ENCODE measurements at places on chromosomes 3 and 15. TPM values are rescaled to one million over a fixed set of nuclear protein-coding genes. Genes with fewer than 3 reads are reported as not detected.

DNA sequence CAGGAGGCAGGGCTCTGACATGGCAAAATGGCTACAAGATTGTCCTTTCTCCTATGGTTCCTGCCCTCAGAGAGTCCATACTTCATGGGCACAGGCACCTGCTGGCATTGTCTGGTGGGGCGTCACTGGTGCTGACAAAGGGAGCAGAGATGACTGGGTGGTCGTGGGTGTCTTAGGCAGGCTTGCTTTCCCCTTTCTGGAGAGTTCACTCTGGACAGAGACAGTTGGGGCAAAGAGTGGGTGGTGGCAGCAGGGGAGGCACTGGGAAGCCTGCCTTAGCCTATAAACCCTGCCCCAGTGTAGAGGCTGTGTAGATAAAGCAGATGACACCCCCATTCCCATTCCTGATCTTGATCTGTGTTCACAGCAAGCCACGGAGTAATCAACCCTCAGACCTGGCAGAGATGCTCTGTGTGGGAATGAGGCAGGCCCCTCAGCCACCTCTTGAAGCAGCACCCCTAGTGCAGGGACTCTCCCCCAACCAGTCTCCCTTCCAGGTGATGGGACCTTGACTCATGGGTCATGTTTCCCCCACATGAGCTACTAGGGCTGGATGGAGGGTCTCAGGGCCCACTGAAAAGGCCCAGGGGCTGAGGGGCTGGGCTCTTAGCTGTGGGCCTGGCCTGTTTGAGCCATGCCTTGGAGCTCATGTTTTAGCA is 20.7 kb upstream of the DOCK3 start:
- DNase-seq: no peak
- peaks cover 4% of the 10 kb centered on the region for H3K4me1 ChIP-seq
- no peak overlapping the region for H3K27ac ChIP-seq

DNA sequence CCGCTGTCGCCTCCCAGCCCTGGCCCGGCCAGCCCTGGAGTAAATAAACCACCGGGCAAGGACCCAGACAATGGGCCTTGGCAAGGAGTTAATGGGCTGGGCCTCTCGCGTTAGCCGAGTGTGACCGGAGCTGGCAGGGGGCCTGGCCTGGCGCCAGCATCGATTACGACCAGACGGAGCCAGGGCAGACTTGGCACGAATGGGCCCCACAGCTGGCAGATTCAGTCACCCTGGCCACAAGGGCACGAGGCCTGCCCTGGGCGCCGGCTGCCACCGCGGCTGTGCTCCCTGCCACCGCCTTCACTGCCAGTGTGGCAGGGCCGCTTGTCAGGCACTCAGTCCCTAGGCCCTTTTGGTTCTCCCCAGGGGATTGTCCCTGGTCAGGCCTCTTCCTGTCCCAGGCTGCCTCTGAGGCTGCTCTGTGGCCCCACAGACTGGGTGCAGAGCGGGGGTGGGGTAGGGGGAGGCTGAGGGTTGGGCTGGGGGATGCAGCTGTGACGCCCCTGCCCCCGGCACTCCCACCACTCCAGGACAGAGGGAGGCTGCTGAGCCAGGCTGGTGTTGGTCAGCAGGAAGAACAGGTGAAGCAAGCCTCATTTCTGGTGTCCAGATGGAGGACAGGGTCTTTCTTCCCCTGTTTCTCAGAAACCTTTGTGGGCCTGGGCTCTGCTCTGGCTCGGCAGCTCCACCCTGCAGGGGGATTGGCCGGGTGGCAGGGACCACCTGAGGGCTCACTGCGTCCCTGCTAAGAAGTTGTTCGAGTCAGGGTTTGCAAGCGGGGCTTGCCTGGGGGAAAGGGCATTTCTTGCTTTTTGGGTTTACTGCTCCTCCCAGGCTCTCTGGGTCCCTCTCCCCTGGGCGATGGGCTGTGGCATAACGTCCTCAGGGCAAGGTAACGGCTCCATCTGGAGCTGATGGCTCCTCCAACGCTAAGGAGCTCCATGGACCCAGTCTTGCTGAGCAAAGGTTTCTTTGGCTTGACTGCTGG is 30.5 kb upstream of the SRP14 start:
- peaks cover 35% of the 10 kb centered on the region for H3K4me1 ChIP-seq
- peak; percentile 98 for DNase-seq
- H3K27me3 ChIP-seq: no peaks in the 10 kb centered on the region
- H3K36me3 ChIP-seq: no peaks in the 10 kb centered on the region
- peak overlapping the region; percentile 65 for H3K27ac ChIP-seq
- H3K4me3 ChIP-seq: no peak overlapping the region

GASK1A gene
- not detected for total RNA-seq

GRCh38 chr3:126523745-126524428 is at the start of gene CHST13:
Gene CHST13, plus strand, starts transcription at chr3:126524155. Its CDS starts 178 bp downstream, at chr3:126524333.
- H3K4me1 ChIP-seq: no peaks in the 10 kb centered on the region
- H3K4me3 ChIP-seq: peak within 1 kb of the TSS; percentile 40
- no peak for DNase-seq

DNA sequence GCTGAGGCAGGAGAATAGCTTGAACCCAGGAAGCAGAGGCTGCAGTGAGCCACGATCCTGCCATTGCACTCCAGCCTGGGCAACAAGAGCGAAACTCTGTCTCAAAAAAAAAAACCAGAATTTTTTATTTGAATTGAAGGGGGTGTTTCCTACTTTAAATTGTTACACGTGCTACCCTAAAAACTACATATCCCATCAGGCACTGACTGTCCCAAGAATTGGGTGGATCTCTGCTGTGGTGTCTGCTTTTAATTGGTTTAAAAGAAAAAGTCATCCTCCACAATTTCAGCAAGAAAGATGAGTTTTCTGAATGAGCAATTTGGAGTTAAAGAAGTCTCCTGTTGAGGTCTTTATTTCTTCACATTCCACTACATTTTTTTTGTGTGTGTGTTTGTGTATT is 2.1 kb downstream of the PDIA3 start:
- H3K27ac ChIP-seq: peak overlapping the region; percentile 24
- peak overlapping the region; percentile 88 for H3K4me3 ChIP-seq
- peaks cover 41% of the 10 kb centered on the region for H3K4me1 ChIP-seq
- DNase-seq: no peak

GRCh38 chr3:72187131-72187530 is 402.2 kb upstream of the PROK2 start:
- no peak overlapping the region for H3K4me3 ChIP-seq
- H3K36me3 ChIP-seq: no peaks in the 10 kb centered on the region
- H3K4me1 ChIP-seq: peaks cover 9% of the 10 kb centered on the region
- DNase-seq: no peak
- H3K27me3 ChIP-seq: peaks cover 10% of the 10 kb centered on the region

- peaks cover 60% of the 10 kb centered on the region for H3K4me1 ChIP-seq
- H3K27ac ChIP-seq: peak overlapping the region; percentile 92
- peak overlapping the region; percentile 41 for H3K4me3 ChIP-seq
- H3K27me3 ChIP-seq: no peaks in the 10 kb centered on the region
- no peaks in the 10 kb centered on the region for H3K36me3 ChIP-seq
- DNase-seq: no peak
These were observed 14.0 kb upstream of the LARP6 start for GRCh38 chr15:70867911-70868467.

DNA sequence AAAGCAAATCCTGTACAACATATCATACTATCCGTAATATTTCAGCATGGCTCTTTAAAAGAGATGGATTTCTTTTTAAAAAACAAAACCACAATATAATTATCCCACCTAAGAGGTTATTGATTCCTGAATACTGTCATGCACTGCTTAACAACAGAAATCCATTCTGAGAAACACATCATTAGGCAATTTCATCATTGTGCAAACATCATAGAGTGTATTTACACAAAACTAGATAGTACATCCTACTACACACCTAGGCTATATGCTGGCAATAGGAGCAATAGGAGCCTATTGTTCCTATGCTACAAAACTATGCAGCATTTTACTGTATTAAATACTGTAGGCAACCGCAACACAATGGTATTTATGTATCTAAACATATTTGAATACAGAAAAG is 242.0 kb downstream of the NEK10 start:
- no peak overlapping the region for H3K27ac ChIP-seq
- no peaks in the 10 kb centered on the region for H3K4me1 ChIP-seq
- no peaks in the 10 kb centered on the region for H3K27me3 ChIP-seq
- H3K36me3 ChIP-seq: peaks cover 4% of the 10 kb centered on the region
- no peak overlapping the region for H3K4me3 ChIP-seq

DNA sequence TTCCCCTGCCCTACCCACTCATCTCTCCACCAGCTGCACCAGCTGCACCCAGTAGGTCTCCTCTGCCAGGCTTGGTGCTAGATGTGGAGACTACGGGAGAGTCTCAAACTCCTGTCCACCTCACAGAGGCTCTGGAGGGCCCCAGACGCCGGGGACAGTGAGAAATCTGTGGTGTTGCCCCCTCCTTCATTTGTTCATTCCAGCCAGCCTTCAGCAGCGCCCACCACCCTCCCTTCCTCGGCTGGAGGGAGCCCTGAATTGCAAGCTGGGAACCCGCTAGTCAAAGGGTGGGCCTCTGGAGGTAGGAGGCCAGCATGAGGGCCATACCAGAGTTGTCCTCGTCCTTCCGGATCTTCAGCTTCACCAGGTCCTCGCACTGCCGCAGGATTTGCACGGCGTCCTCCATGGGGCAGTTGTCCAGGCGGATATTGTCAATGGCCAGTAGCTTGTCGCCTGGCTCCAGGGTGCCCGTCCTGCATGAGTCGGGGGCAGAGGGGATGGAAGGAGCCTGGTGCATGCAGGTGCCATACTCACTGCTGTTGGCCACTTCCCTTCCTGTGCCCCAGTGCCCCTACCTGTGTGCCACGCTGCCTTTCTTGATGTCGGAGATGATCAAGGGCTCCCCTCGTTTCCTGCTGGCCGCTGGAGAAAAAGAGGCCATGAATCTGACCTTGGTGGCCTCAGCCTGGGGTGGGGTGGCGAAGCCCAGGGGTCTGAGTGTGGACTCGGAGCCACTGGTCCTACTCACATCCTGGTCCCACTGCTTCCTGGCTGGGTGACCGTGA is 29.1 kb downstream of the GRIP2 start:
- no peak overlapping the region for H3K4me3 ChIP-seq
- no peak for DNase-seq
- no peaks in the 10 kb centered on the region for H3K36me3 ChIP-seq
- H3K27me3 ChIP-seq: no peaks in the 10 kb centered on the region

ASB7 gene
- 13.1 TPM for total RNA-seq

DNA sequence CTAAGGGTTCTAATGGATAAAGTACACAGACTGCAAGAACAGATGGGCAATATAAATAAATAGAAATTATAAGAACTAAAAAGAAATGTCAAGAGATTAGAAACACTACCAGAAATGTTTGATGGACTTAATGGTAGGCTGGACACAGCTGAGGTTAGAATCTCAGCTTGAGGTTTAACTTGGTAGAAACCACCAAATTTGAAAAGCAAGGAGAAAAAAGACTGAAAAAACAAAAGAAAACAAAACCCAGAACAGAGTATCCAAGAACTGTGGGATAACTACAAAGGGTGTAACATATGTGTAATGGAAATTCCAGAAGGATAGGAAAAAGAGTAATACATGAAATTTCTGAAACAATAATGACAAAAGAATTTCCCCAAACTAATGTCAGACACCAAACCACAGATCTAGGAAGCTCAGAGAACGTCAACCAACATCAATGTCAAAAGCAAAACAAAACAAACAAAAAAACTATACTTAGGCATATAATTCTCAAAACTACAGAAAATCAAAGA is 35.0 kb downstream of the RFX7 start:
- H3K27ac ChIP-seq: peak overlapping the region; percentile 54
- H3K4me3 ChIP-seq: no peak overlapping the region
- no peaks in the 10 kb centered on the region for H3K27me3 ChIP-seq
- peaks cover 40% of the 10 kb centered on the region for H3K4me1 ChIP-seq
- peaks cover 23% of the 10 kb centered on the region for H3K36me3 ChIP-seq
- no peak for DNase-seq

SLC51A gene
- not detected for total RNA-seq

DNA sequence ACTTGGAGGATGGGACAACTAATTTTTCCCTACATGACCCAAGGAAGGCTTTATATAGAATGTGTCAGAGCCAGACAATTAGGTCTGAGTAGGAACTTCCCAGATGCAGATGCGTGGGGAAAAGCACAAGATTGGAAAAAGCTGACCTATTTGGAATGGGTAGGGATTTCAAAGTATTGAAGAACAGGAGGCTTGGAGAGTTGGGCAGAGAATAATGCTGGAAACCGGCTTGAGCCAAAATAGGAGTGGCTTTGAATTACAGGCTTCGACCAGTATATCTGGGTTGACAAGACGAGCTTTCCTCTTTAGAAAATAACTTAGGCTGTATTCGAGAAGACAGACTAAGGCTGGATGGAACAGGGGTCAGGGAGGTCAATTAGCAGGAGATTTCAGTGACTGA is 181.1 kb downstream of the GBE1 start:
- DNase-seq: no peak
- H3K27me3 ChIP-seq: no peaks in the 10 kb centered on the region
- no peak overlapping the region for H3K27ac ChIP-seq
- no peak overlapping the region for H3K4me3 ChIP-seq
- H3K4me1 ChIP-seq: peaks cover 12% of the 10 kb centered on the region
- H3K36me3 ChIP-seq: no peaks in the 10 kb centered on the region

DNA sequence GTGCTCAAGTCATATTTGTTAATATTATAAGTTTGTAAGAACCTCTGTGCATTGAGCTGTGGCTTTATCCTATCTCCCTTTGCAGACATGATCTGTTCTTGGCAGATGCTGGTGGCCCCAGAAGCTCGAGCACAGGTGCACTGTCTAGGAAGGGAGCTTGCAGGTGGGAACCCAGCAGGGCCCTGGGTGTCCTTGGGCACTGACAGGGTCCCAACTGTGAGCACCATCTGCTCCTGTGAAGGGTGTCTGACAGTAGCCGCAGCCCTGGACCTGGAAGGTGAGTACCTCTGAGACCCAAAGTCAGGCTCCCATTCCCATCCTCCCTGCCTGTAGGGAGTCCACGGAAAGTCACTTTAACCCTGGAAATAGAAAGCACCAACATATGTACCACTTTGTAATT is 2.4 kb upstream of the REC114 start:
- DNase-seq: no peak
- no peak overlapping the region for H3K4me3 ChIP-seq
- no peaks in the 10 kb centered on the region for H3K4me1 ChIP-seq
- H3K36me3 ChIP-seq: no peaks in the 10 kb centered on the region

DNA sequence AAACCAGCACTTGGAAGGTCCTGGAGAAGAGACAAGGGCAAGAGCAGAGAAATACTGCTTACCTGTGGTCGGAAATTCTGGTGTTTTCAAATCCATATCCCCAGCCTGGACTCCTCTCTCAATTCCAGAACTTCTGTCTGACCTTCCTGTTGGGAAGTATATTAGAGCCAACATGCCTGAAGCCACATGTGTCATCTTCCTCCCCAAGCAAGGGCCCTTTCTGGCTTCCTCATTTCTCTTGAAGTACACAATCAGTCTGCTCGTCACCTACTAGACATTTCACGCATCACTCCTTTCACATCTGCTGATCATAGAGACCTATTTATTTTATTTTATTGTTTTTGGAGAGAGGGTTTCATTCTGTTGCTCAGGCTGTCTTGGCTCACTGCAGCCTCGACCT is 8.4 kb downstream of the PARP14 start:
- peaks cover 19% of the 10 kb centered on the region for H3K36me3 ChIP-seq
- no peak overlapping the region for H3K27ac ChIP-seq
- H3K27me3 ChIP-seq: no peaks in the 10 kb centered on the region
- no peak overlapping the region for H3K4me3 ChIP-seq
- H3K4me1 ChIP-seq: no peaks in the 10 kb centered on the region

- peak; percentile 40 for DNase-seq
- no peaks in the 10 kb centered on the region for H3K27me3 ChIP-seq
- no peaks in the 10 kb centered on the region for H3K36me3 ChIP-seq
- no peak overlapping the region for H3K27ac ChIP-seq
- H3K4me3 ChIP-seq: no peak overlapping the region
These were observed 30.1 kb downstream of the POPDC2 start for GRCh38 chr3:119630128-119630879.

GRCh38 chr3:160128056-160128455 is 97.2 kb upstream of the C3orf80 start:
- H3K27me3 ChIP-seq: no peaks in the 10 kb centered on the region
- peaks cover 26% of the 10 kb centered on the region for H3K4me1 ChIP-seq
- no peak overlapping the region for H3K4me3 ChIP-seq
- H3K36me3 ChIP-seq: no peaks in the 10 kb centered on the region
- H3K27ac ChIP-seq: no peak overlapping the region
- DNase-seq: no peak
